ENCODE measurements at places on chromosomes 7 and 10.

DNA sequence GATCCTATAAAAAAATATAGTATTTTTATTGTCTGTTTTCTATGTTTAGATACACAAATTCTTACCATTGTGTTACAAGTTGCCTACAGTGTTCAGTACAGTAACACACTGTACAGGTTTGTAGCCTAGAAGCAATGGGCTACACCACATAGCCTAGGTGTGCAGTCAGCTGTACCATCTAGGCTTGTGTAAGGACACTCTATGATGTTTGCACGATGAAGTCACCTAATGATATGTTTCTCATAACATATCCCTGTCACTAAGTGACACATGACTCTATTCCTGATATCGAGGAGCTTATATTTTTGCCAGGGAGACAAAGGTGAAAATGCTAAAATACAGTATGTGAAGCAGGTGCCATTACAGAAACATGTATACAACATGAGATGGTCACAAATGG, 18.6 kb downstream of the ZNF25 start:
- no peak for DNase-seq

GRCh38 chr7:121510858-121511482, 114.9 kb upstream of the FAM3C start:
- DNase-seq = no peak

DNA sequence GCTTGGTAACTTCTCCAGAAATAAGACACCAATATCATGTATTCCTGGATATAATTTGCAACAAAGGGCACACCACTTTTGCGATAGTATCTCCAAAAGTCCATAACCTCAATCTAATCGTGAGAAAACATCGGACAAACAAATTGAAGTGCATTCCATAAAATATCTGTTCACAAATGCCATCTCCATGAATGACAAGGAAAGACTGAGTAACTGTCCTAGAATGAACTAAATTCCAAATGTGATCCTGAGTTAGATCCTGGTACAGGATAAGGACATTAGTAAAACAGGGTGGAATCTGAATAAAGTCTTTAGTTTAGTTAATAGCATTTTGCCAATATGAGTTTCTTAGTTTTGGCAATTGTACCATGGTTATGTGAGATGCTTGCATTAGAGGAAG, 384.2 kb downstream of the SUGCT start:
- no peak for DNase-seq

DNA sequence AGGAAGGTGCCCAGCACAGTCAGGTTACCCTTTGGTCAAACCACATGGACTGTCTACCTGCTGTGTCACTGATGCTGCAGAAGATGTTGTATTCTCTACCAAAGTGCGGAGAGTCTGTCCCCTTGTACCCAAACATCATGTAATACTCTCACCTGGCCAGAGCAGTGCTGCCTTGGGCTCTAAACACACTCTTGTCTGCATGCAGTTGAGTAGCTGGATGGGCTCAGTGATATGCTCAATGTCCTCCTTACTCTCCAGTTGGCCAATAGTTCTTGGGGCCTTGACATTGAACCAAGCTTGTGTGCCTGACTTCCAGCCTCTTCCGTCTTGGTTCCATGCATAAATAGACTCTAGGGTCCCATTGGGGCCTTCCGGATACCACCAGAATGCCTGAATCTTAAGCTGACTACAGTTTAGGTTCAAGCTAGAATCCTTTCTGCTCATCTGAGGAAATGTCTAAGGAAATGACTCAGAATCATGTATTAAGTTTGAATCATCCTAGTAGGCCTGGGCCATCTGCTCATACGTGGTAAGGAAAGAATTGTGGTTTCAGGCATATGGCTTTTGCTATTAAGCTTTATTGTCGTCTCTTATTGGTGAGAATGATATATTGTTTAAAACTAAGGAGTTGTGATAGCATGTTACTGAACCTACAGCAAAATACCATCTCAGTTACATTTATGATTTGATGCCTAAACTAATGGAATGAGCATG, 118.0 kb downstream of the OTUD1 start:
- no peak for DNase-seq

DNA sequence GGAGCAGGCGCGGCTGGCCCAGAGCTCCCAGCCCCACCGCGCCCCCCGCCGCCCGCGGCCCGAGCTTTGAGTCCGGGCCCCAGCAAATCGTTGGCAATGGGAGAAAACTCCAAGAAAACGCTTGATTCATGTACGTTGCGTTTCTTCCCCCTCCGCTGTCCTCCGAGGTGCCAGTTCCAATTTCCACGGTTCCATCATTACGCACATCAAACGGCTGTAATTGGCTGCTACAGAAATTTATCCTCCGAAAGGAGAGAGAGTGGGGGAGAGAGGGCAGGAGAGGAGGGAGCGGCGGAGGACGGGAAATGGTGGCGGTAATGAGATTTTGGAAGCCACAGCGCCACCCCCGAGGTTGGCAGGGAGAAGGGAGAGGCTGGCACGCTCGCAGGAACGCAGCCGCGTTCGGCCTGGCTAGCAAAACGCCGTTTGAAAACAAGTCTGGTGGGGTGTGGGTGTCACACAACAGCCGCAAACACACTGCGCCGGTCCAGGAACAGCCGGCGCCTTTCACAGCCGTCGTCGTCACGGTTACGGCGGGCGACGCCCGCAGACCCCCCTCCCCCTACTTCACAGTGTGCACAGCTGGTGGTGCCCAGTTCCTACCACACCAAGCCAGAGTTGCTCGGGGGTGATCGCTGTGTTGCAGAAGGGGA, 57.5 kb downstream of the UNCX start:
- DNase-seq = no peak

- DNase-seq = no peak
These were observed 12.8 kb downstream of the PRXL2A start for GRCh38 chr10:80421050-80421706.

- DNase-seq = no peak
These were observed 563.9 kb upstream of the C7orf33 start for GRCh38 chr7:148026713-148027112.

- no peak for DNase-seq
These were observed 69.6 kb downstream of the NRG3 start for GRCh38 chr10:81944609-81945008.

DNA sequence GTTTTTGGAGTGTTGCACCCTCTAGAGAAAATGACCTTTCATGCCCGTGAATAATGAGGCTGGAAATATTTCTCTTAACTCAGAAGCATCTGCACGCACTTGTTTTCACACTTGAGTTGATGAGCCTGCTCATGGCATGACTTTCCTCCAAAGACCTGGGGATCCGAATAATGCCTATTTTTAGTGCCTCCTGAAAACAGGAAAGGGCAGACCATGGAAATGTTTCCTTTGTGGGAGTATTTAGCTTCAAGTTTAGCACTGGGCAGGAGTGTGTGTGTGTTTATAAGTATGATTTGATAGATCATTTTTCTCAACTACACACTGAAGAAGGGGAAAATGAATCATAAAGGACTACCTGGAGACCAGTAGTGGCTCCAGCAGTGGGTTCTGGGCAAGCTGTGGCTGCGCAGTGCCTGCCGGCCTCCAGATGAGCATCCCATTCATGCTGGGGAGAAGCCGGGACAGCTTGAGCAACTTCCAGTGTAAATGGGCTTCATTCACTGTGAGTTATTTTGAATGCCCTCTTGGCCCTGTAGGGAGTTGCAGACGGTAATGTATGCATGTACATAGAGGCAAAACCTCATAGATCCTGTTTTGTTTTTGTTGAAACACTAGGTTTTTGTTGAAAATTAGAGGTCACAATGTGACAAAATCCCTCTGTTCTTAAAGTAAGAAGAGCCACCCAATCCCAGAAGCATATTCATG, 117.8 kb upstream of the INSYN2A start:
- no peak for DNase-seq

All from GM12891 (cell line).